ENCODE measurements at places on chromosomes 11 and 22. TPM values are rescaled to one million over a fixed set of nuclear protein-coding genes. Genes with fewer than 3 reads are reported as not detected.

DNA sequence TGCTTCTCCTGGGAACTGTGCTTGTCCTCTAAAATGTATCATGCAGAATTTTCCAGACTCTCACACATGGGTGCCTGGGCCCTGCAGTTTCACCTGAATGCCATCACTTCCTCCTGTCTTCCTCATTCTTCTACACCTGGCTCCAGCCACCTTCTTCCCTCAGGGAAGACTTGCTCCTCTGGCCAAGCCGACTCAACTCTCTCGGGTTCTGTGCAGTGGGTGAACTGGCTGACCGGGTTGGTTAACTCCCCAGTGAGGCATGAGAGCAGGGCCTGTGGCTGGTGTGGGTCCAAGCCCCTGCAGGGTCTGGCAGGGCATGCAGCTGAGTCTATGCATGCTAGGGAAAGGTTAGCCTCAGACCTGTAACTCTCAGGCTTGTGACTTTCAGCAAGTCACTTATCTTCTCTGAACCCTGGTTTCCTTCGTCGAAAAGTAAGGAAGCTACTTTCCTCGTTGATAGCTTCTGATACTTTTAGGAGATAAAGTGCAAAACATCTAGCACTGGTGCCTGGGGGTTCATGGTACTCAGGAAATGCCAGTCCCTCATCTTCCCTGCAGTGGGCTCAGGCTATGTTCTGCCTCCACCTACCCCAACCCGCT, 11.9 kb downstream of the CD82 start:
- DNase-seq, result no peak

Gene FADS2
- total RNA-seq, result 10.2 TPM

Gene MRPL40
- 31.9 TPM for total RNA-seq

DNA sequence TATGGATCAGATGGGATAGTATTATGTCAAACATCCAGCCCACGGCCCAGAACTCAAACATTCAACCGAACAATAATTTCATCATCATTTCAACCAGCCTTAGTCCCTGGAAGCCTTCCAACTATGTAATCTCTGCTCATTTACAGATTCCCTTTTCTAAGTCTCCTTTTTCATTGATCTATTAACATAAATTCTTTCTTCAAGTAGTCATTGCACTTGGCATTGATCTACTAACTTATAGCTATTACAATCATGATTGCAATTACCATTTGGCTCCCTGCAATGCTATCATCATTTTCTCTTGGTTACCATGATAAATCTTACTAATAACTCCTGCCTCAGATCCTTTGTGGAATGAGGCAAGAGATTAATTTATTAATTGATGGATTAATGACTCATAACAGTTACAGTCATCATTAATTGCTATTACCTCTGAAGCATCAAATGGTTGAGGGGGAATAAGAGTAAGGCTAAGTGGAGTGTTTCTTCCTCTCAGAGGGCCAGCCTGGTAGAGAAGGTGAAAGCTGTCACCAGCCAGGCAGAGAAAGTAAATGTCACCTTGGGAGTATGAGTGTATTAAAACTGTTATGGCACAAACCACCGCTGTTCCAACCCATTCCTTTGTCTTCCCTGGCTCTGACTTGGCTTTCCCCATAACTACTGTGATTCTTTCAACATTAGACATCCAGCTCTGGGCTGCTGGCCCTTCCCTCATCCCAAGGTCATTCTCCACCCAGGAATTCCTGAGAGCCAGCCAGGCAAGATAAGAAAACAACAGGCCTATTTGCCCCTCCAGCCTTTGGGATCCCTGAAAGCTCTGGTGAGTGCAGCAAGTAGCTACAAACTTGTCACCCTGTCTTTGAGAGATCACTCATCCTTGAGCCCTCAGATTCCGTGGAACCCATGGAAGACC, 174.7 kb downstream of the RRAS2 start:
- peak; percentile 68 for DNase-seq

GRCh38 chr22:50329236-50329635, 2.4 kb upstream of the DENND6B start:
- DNase-seq, result no peak

Data from right atrium auricular region (tissue), 2 donors.